ENCODE measurements at places on chromosomes 5 and 9.

- no peak for DNase-seq
These were observed 187.1 kb downstream of the BNC2 start for GRCh38 chr9:16683326-16683725.

- no peak for DNase-seq
These were observed at the start of gene ADAMTS16 for GRCh38 chr5:5139777-5140478. Gene ADAMTS16 (plus strand): TSS chr5:5140330. CDS start chr5:5140468, 138 bp downstream.

DNA sequence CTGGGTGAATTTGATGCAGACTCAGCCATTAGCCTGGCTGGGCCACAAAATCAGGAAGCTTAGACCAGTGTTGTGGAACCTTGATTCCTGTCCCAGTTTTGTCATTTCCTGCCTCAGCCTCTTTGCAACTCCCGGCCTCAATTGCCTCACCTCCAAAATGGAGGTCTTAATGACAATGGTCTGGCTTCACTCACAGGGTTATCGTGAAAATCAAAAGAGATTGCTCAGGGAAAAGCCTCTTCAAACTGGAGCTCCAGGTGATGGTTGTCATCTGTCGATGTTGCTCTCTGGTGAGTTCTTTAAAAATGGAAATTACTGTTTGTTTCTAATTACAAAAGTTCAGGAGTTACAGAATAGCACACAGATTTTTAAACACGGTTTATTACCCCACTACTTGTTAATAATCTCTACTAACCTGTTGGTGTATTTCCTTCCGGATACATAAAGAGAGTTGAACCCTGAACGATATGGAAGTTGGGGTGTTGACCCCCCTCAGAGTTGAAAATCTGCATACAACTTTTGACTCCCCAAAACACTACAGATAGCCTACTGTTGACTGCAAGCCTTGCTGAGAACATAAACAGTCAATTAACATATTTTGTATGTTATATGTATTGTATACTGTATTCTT, 109.9 kb upstream of the CPEB4 start:
- DNase-seq: no peak

DNA sequence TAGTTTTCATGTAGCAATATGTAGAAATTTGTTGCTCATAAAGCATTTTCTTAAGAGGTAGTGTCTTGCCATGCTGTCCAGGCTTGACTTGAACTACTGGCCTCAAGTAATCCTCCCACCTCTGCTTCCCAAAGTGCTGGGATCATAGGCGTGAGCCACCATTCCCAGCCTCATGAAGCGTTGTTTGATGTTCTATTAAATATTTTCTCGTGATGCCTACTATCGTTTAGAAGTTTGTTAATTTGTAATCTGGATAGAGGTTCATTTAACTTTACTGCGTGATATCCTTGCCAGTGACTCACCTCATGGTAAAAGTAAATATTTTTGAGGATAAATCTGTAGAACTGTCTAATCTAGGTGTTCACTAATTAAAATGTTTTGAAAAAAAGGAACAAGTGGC, 82.6 kb downstream of the VCAN start:
- DNase-seq: no peak

- DNase-seq: no peak
These were observed 5.9 kb downstream of the MED10 start for GRCh38 chr5:6372251-6373080.

DNA sequence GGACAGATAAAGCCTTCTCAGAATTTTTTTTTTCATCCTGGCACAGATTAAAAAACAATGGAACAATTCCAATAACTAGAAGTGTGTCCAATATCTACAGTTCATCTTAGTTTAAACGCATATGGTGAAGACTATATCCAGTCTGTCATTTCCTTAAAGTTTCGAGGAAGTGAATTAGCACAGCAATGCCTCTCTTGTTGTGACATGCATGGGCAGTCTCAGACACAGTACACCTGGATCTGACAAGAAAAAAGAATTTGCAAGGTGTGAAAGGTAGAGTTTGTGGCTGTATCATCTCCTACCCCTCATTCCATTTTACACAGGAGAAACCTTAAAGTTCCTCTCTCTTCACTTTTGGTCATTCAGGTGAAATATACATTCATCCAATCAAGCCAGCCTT, 100.6 kb upstream of the ADAMTS19 start:
- no peak for DNase-seq

DNA sequence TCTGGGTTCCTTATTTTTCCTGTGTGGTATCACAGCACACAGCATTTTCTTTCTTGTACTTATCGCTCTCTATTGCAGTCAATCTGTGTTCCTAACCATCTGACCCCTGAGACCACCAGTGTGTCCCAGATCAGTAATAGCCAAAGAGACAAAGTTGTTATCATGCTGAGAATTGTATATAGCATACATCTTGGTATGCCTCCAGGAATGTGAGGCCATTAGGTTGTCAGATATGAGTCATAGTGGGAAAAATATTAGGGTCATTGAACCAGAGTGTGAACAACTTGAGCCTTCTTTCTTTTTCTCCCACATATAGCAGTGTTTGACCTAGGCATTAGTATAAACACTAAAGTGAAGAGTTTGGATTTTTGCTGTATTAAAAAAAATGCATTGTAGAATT, 106.3 kb downstream of the NDUFAF2 start:
- DNase-seq: no peak

GRCh38 chr9:79731171-79731890, 159.6 kb downstream of the TLE4 start:
- DNase-seq: no peak

GRCh38 chr9:123149067-123149466, 115.6 kb downstream of the GPR21 start:
- no peak for DNase-seq

DNA sequence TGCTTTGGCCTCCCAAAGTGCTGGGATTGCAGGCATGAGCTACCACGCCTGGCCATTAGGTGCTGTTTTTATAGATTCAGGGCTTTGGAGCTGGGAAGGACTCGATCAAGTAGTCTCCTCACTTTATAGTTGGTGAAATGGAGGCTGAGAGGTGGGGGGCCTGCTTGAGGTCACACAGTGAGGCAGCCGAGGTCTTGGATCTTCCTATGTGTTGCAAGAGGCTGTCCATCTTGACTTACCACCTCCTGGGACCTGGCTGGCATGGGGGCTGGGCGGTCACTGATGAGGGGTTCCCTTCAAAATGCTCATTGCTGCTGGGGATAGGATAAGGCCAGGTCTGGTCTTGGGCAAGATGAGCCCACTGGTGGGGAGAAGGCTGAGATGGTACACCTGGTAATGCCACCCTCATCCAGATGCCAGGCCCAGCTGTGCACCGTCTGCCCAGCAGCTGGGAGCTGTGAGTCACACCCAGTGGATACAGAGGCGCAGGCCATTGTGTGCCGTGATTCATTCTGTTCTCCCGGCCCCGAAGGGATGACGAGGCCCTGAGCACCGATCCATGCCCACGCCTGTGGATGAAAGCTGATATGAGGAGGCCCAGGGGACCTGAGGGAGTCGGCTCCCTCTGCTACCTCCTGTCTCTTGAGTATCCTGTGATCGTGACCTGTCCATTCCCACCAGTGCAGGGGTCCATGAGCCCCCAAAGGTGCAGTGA, 10.5 kb upstream of the NDST1 start:
- DNase-seq: no peak

- DNase-seq: no peak
These were observed 488.2 kb downstream of the NTRK2 start for GRCh38 chr9:85157772-85158171.

DNA sequence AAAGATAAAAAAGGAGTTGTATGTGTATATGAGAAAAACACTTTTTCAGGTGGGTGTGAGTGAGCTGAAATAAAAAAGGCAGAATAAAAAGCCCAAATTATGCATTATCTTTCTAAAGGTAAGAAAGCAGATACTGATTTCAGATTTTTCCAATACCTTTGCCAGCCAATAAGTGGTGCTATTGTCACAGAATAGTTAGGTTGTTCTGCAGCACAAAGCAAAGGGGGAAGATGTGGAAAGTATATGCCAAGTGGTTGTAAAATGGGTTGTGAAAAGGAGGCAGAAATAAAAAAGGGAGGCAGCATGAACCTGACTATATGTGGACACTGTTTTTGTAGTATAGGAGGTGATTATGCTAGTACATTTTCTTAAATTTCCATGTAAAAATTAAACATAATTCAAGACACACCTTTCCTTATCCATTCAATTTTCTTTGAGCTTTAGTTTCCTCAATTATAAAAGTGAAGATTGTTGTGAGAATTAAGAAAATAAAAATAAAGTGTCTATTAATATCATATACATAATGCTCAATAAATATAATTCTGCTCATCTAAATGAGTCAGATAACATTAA, 106.7 kb downstream of the SMIM15 start:
- DNase-seq: no peak

GRCh38 chr5:132770476-132771159, 6.4 kb downstream of the SEPTIN8 start:
- no peak for DNase-seq

- no peak for DNase-seq
These were observed 14.4 kb upstream of the CEP78 start for GRCh38 chr9:78221425-78221824.

DNA sequence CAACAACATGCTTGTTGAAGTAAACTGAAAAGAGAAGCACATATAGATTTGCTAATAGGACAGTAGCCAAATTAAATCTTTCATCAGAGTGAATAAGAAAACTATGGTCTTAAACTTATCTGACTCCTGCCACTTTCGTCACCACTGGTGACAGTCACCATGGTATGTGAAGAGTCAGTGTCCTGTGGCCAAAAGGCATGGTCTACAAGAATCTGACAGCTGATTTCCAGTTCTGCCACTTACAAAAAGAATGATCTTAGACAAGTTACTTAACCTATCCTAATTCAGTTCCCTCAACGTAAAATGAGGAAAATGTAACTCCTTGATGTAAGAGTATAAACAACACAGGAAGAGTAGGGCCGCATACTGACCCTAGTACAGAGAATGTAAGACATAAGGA, 102.0 kb downstream of the LPAR1 start:
- DNase-seq: no peak

- DNase-seq: no peak
These were observed 5.5 kb upstream of the MRPS2 start for GRCh38 chr9:135494791-135495559.

GRCh38 chr5:82735160-82735789, 341.9 kb downstream of the TMEM167A start:
- no peak for DNase-seq

DNA sequence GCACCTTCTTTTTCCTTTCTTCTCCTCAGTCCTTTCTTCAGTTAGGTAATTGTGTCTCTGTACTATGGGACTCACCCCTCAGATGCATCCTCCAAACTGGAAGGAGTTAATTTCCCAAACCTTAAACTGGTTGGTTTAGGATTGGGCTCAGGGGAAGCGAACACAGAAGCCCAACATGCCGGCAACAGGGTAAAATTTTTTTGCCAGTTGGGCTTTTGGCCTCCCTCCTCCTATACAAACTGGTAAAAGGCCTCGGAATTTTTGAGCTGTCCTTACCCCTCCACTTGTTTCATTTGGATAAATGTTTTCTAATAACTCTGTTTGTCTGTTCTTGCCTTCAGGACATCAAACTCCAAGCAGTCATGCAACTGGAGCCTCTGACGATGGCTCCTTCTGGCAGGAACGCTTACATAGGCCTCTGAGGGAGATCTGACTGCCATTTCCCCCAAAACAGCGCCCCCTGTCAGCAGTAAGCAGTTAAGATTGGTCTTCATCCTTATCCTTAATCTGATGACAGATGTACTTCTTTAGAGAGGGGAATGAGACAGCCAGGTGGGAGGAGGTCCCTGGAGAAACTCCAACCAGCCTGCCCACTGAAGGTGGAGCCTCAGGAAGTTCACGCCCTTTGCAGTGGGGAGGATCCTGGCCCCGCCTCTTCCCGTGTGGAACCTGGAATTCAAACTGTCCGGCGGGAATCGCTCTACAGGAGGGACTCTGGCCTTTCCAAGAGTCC, 57.8 kb upstream of the SPINK5 start:
- DNase-seq: no peak

DNA sequence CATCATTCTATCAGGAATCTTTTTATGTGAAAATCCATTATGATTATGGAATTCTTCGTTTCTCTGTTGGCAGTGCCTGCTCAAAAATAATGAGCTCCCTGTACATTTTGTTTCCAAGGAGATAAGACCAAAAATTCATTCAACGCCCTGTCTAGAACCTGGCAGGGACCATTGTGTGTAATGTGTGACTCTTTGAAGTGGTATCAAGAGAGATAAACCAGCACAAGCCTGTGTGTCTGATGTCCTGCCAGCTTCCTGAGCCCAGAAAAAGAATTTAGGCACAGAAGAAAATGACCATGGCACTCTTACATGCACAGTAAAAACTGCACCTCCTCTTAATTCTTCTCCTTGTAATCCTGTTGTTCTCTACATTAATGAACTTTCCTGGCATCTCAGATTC, 177.4 kb downstream of the SAXO1 start:
- DNase-seq: no peak

- no peak for DNase-seq
These were observed 68.1 kb upstream of the ABL1 start for GRCh38 chr9:130766927-130767307.

GRCh38 chr9:97723819-97724218, 26.7 kb upstream of the XPA start:
- no peak for DNase-seq

- no peak for DNase-seq
These were observed 287.6 kb downstream of the KDM4C start for GRCh38 chr9:7045361-7045760.

- DNase-seq: no peak
These were observed 311.0 kb downstream of the NSG2 start for GRCh38 chr5:174356536-174356935.

- no peak for DNase-seq
These were observed 54.0 kb downstream of the ALG2 start for GRCh38 chr9:99167694-99168093.

GRCh38 chr5:145520335-145520734, 314.8 kb downstream of the PRELID2 start:
- DNase-seq: no peak

DNA sequence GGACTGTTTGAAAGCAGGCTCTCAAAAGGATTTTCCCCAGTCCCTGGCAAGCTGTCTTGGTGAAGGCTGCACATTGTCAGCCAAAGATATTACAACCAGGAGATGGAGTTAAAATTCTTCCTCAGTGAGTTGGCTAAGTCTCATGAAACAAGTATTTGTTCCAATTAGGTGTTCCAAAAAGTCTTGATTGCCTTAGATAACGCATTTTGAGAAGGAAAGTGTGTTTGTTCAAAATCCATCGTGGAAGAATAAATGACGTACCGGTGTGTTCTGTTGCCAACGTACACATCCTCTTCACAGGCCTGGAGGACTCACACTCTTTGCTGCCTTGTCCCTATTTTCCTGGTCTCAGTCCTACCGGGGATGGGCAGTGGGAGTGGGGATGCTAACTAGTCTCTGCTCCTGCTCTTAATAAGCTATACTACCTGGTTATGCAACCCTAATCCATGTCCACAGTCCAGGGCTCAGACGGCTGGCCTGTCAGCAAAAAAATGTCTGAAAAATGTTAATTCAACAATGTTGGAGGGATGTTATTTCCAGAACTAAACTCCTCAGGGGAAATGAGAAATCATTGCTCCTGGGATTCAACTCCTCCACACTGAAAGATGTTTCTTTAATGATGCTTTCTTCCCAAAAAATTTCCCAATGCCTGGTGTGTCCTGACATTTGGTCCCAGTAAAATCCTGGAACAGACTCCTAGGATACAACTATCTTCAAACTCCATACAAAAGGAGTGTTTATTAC, 175.3 kb upstream of the KLF9 start:
- DNase-seq: no peak

GRCh38 chr5:93382188-93382825, 198.7 kb downstream of the NR2F1-AS1 start:
- no peak for DNase-seq

All from SIG-M5 (cell line).